Fibroblast of lung (primary cell): ENCODE measurements at places on chromosomes 3 and 15. TPM values are rescaled to one million over a fixed set of nuclear protein-coding genes. Genes with fewer than 3 reads are reported as not detected.

GRCh38 chr3:161423911-161424522, 52.7 kb upstream of the SPTSSB start:
- H3K27me3 ChIP-seq, result no peaks in the 10 kb centered on the region
- no peaks in the 10 kb centered on the region for H3K4me1 ChIP-seq
- no peak overlapping the region for H3K27ac ChIP-seq
- H3K36me3 ChIP-seq, result no peaks in the 10 kb centered on the region

GRCh38 chr3:197540961-197541377, 14.8 kb downstream of the BDH1 start:
- DNase-seq, result no peak
- no peak overlapping the region for H3K4me3 ChIP-seq
- no peak overlapping the region for H3K27ac ChIP-seq
- no peaks in the 10 kb centered on the region for H3K27me3 ChIP-seq

DNA sequence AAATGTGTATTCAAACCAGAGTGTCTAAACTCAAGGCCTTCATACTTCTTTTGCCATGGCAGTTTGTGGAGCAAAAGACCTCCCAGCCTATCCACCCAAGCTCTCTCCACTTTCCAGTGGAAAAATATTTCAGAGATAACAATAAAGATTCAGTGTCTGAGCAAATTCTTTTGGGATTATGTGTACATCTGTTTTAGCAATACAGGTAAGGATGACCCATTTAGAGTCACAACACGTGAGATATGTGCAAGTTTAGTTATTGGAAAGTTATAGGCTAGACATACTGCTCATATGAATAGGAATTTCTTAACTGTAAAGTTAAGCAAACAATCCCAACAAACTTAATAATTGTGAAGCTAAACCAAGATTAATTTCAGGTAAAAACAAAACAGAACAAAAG, 174.5 kb upstream of the LRIG1 start:
- no peak for DNase-seq
- H3K4me3 ChIP-seq, result no peak overlapping the region
- no peaks in the 10 kb centered on the region for H3K4me1 ChIP-seq
- no peaks in the 10 kb centered on the region for H3K36me3 ChIP-seq

DNA sequence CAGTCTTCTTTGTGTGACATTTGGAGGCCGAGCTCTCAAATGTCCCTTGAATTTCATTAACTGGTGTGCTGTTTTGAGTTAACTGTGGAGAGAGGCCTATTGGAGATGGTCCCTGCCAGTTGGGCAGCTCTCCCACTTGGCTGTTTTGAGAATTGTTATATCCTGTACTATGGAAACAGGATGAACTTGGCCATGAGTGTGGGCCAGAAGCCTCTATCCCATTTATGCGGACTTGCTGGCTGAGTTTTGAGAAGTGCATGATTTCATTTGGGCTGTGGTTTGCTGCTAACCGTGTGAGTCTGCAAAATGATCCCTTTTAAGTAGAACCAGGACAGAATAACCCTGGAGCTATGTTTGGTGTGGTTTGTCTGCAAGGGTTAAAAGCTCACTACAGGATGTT, 366.0 kb downstream of the PTPRG start:
- H3K4me1 ChIP-seq, result peaks cover 3% of the 10 kb centered on the region
- peak overlapping the region; percentile 53 for H3K27ac ChIP-seq
- H3K27me3 ChIP-seq, result no peaks in the 10 kb centered on the region
- no peak overlapping the region for H3K4me3 ChIP-seq
- no peaks in the 10 kb centered on the region for H3K36me3 ChIP-seq

- no peaks in the 10 kb centered on the region for H3K27me3 ChIP-seq
- no peak overlapping the region for H3K4me3 ChIP-seq
- DNase-seq, result no peak
- no peak overlapping the region for H3K27ac ChIP-seq
- H3K4me1 ChIP-seq, result no peaks in the 10 kb centered on the region
Observed at GRCh38 chr15:52715411-52715810, 36.2 kb upstream of the ATOSA start.

GRCh38 chr15:82305621-82306048, 43.0 kb downstream of the SAXO2 start:
- H3K4me1 ChIP-seq, result no peaks in the 10 kb centered on the region
- no peaks in the 10 kb centered on the region for H3K36me3 ChIP-seq
- no peaks in the 10 kb centered on the region for H3K27me3 ChIP-seq
- no peak for DNase-seq
- H3K27ac ChIP-seq, result no peak overlapping the region

The SLCO3A1 gene
- total RNA-seq, result 7.7 and 8.1 TPM in 2 replicates

DNA sequence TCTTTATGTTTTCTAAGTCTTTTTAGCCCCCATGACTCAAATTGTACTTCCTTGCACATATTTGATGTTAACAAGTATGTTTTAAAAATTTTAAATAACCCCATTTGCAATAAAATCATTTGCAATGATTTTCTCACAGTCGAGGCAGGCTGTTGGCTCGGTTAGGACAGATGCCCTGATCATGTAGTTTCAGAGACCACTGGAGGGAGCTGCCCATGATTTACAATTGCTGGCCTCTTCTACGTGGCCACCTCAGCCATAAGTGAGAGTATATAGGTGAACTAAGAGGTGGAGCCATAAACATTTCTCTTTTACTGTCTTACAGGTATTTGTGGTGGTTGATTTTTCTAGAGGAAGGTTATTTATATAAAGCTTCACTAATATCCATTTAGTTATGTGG, 1.7 kb downstream of the DTWD1 start:
- DNase-seq, result peak; percentile 29
- peaks cover 6% of the 10 kb centered on the region for H3K4me1 ChIP-seq
- H3K27me3 ChIP-seq, result no peaks in the 10 kb centered on the region
- no peaks in the 10 kb centered on the region for H3K36me3 ChIP-seq
- peak overlapping the region; percentile 92 for H3K4me3 ChIP-seq

- H3K4me3 ChIP-seq, result no peak overlapping the region
- no peaks in the 10 kb centered on the region for H3K36me3 ChIP-seq
- no peaks in the 10 kb centered on the region for H3K27me3 ChIP-seq
- H3K4me1 ChIP-seq, result peaks cover 4% of the 10 kb centered on the region
- H3K27ac ChIP-seq, result no peak overlapping the region
- DNase-seq, result peak; percentile 54
Observed at GRCh38 chr15:58870451-58870850, 63.0 kb downstream of the SLTM start.

DNA sequence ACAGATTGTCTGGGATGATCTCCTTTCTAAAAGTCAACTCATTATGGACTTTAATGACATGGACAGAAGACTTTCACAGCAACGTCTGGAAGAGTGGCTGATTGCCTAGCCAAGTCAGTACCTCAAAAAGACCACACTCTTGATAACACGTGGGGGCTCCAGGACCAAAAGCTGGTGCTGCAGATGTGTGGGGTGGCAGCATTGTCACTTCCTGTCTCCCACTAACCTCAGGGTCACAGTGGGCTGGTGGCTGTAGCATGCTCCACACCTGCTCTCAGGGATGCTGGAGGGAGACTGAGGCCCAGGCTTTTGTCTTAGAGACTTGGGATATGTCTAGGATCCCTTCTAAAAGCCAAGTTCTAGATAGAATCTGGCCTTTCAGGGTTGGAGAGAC, 118.1 kb downstream of the APBA2 start:
- DNase-seq, result no peak
- no peaks in the 10 kb centered on the region for H3K4me1 ChIP-seq
- H3K4me3 ChIP-seq, result no peak overlapping the region
- no peaks in the 10 kb centered on the region for H3K27me3 ChIP-seq
- H3K27ac ChIP-seq, result no peak overlapping the region

- H3K36me3 ChIP-seq, result peaks cover 3% of the 10 kb centered on the region
- DNase-seq, result no peak
- H3K4me3 ChIP-seq, result no peak overlapping the region
- no peaks in the 10 kb centered on the region for H3K4me1 ChIP-seq
- no peak overlapping the region for H3K27ac ChIP-seq
- no peaks in the 10 kb centered on the region for H3K27me3 ChIP-seq
Observed at GRCh38 chr3:136296960-136297359, 46.8 kb downstream of the PCCB start.

DNA sequence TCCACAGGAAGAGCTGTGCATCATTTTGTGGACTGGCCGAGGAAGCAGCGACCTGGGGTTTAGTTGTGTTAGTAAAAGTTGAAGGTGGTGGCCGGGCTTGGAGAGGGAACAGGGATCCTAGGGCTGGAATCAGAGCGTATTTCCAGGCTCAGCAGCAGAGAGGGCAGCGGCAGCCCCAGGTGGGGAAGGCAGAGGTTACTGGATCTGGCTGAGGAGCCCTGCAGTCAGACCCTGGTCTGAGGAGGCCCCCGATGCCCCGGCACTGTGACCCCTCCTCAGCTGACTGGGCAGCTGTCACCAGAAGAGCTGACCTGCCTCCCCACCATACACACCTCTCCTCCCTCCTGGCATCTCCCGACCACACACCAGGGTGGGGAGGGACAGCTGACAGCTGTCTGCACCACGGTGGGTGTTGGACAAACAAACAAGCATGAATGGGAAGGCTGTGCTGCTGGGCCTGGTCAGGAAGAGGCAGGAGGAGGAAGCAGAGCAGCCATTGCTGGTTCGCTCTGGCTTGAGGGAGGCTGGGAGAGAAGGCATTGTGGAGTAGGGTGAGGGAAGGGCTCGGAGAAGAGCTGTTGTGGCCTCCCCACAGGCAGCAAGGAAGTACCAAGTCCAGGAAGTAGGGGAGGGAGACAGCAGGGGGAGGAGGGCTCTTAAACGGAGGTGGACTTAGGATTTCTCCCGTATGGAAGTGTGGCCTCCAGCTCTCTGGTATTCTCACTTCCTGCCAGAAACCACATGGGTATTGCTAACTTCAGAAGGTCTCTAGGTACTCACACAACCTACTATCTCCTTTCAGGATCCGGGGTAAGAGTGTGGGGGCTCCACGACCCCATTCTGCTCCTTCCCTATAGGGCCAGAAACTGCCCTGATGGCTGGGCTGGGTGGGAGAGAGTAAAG, 49.5 kb upstream of the HACD2 start:
- H3K27ac ChIP-seq, result peak overlapping the region; percentile 35
- no peak overlapping the region for H3K4me3 ChIP-seq

DNA sequence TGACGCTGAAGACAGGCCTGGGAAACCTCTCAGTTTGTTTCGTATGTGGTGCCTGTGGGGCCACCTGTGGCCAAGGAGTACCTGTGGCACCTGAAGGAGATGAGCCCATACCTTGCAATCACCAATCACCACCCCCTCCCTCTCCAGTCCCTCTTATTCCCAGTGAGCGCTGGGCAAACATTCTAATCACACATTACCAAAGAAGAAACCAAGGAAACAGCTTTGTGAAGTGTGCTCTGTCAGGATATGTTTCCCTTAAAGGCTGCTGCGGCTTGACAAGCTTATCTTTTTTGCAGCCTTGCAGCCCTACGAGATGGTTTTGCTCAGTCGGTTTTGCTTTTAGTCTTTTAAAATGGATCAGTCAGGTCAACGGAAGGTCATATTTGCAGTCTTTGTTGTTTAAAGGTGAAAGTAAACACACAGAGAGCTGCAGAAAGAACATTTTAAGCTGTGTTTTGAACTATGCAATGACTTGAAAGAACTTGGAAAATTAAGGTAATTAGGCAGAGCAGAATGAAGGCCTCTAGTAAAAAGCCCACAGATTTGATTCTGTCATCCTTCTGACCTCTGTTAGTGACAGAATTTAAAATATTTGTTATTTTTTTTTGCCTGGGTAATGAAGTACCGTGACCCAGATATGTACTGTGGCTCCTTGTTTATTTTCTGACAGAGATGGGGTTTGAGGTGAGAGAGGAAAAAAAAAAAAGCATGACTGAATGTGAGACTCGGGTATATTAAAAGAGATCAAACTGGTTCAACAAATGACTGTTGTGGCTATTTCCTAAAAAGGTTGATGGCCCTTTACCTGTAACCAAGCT, 461.4 kb downstream of the NSUN3 start:
- no peaks in the 10 kb centered on the region for H3K36me3 ChIP-seq
- DNase-seq, result no peak
- no peak overlapping the region for H3K27ac ChIP-seq

DNA sequence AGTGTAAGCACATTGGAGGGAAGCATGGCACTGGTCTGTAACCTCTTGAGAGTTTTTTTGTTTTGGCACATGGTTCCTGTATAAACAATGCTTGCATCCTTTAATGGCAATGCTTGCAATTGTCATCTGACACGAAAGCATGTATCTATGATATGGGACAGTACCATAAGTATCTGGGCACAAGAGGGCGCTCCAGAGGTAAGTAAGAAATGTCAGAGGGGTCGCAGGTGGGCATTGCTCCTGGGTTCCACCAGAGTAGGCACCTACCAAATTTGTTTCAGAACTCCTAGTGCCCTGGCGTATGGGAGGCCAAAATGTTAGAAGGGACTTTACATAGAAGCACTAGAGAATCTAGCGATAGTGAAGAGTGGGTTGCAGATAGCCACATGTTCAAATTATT, 58.7 kb upstream of the BCHE start:
- DNase-seq, result peak; percentile 14
- no peak overlapping the region for H3K27ac ChIP-seq
- no peaks in the 10 kb centered on the region for H3K27me3 ChIP-seq
- no peaks in the 10 kb centered on the region for H3K4me1 ChIP-seq

GRCh38 chr15:98720577-98721565, 72.5 kb downstream of the IGF1R start:
- H3K4me1 ChIP-seq, result peaks cover 2% of the 10 kb centered on the region
- DNase-seq, result peak; percentile 49
- no peaks in the 10 kb centered on the region for H3K36me3 ChIP-seq
- no peak overlapping the region for H3K4me3 ChIP-seq
- H3K27ac ChIP-seq, result no peak overlapping the region
- H3K27me3 ChIP-seq, result no peaks in the 10 kb centered on the region

The MYRIP gene
- total RNA-seq, result under 0.01 TPM in 1 of 2 replicates, not detected in the other

The COL8A1 gene
- 24.7 and 85.4 TPM in 2 replicates for total RNA-seq

GRCh38 chr3:51340989-51341636, 44.0 kb upstream of the MANF start:
- H3K4me3 ChIP-seq, result no peak overlapping the region
- peak overlapping the region; percentile 79 for H3K27ac ChIP-seq

DNA sequence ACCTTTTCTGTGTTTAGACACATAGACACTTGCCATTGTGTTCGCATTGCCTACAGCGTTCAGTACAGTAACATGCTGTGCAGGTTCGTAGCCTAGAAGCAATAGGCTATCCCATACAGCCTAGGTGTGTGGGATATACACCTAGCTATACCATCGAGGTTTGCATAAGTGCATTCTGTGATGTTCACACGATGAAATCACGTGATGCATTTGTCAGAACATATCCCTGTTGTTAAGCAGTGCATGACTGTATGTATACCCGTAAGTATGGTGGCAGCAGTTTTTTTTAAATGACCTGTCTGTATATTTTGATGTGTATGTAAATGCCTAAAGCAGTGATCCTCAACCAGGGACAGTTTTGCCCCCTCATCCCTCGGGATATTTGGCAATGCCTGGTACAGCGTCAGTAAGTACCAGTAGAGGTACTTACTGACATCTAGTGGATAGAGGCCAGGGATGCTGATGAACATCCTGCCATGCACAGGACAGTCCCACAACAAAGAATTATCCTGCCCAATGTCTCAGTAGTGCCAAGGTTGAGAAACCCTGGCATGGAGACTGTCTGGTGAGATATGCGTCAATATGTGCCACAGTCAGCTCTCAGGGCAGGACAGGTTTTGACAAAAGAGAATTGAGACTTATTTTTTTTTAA, 129.1 kb downstream of the HCN4 start:
- H3K4me3 ChIP-seq, result no peak overlapping the region
- H3K27me3 ChIP-seq, result no peaks in the 10 kb centered on the region
- DNase-seq, result no peak
- H3K36me3 ChIP-seq, result no peaks in the 10 kb centered on the region
